ENCODE measurements at places on chromosomes 2 and 18. TPM values are rescaled to one million over a fixed set of nuclear protein-coding genes. Genes with fewer than 3 reads are reported as not detected.

Gene ANKRD30BL
- total RNA-seq, result not detected

Gene DSG2
- 98.1 TPM for total RNA-seq

Gene MC4R
- total RNA-seq, result not detected

Gene RPRD1A
- 65.8 TPM for total RNA-seq

Gene MYO5B
- total RNA-seq, result 41.9 TPM

Gene CD8B2
- not detected for total RNA-seq

Gene MARCHF4
- total RNA-seq, result 0.13 TPM

Gene NBAS
- total RNA-seq, result 45.8 TPM

Gene AKAIN1
- total RNA-seq, result not detected

Gene PRKCE
- 6.1 TPM for total RNA-seq

Gene CNTNAP5
- total RNA-seq, result not detected

Gene TBR1
- total RNA-seq, result not detected

Gene CSRNP3
- 14.0 TPM for total RNA-seq

Gene ANKZF1
- total RNA-seq, result 25.2 TPM

Gene L3MBTL4
- total RNA-seq, result 7.6 TPM

Gene LRP1B
- 2.0 TPM for total RNA-seq

Gene NEURL3
- 8.1 TPM for total RNA-seq

Gene CROCC2
- 0.10 TPM for total RNA-seq

Gene CYB5A
- total RNA-seq, result 259 TPM

Gene B4GALT6
- total RNA-seq, result 14.1 TPM

Gene TOGARAM2
- 0.47 TPM for total RNA-seq

Gene LINC00305
- 0.32 TPM for total RNA-seq

Gene PROKR1
- not detected for total RNA-seq

Gene EFEMP1
- 54.6 TPM for total RNA-seq

Gene SERPINB3
- total RNA-seq, result 0.17 TPM

Gene ATP6V1C2
- total RNA-seq, result 0.32 TPM

Gene BCL11A
- 11.6 TPM for total RNA-seq

Gene RGPD3
- total RNA-seq, result 0.27 TPM

Gene TET3
- total RNA-seq, result 14.5 TPM

Gene GAREM2
- 4.7 TPM for total RNA-seq

Gene GKN1
- total RNA-seq, result 0.53 TPM

Gene CKAP2L
- 4.3 TPM for total RNA-seq

Gene DPYSL5
- total RNA-seq, result 0.48 TPM

Gene CHRND
- not detected for total RNA-seq

Gene NFATC1
- total RNA-seq, result 4.2 TPM

Gene TRMT61B
- 11.2 TPM for total RNA-seq

Gene SSB
- total RNA-seq, result 143 TPM

Gene VPS4B
- 60.6 TPM for total RNA-seq

Gene SLC5A6
- 65.8 TPM for total RNA-seq

Gene TUBA4A
- 9.6 TPM for total RNA-seq

Gene IL36B
- not detected for total RNA-seq

Gene RIT2
- not detected for total RNA-seq

Gene TFCP2L1
- 2.5 TPM for total RNA-seq

Gene CGREF1
- 0.28 TPM for total RNA-seq

Gene NEU2
- total RNA-seq, result not detected

Gene STPG4
- total RNA-seq, result 0.72 TPM

Gene FOXI3
- not detected for total RNA-seq

Gene MAP3K2
- 52.5 TPM for total RNA-seq
